ENCODE measurements at places on chromosomes 6 and 20. TPM values are rescaled to one million over a fixed set of nuclear protein-coding genes. Genes with fewer than 3 reads are reported as not detected.

DNA sequence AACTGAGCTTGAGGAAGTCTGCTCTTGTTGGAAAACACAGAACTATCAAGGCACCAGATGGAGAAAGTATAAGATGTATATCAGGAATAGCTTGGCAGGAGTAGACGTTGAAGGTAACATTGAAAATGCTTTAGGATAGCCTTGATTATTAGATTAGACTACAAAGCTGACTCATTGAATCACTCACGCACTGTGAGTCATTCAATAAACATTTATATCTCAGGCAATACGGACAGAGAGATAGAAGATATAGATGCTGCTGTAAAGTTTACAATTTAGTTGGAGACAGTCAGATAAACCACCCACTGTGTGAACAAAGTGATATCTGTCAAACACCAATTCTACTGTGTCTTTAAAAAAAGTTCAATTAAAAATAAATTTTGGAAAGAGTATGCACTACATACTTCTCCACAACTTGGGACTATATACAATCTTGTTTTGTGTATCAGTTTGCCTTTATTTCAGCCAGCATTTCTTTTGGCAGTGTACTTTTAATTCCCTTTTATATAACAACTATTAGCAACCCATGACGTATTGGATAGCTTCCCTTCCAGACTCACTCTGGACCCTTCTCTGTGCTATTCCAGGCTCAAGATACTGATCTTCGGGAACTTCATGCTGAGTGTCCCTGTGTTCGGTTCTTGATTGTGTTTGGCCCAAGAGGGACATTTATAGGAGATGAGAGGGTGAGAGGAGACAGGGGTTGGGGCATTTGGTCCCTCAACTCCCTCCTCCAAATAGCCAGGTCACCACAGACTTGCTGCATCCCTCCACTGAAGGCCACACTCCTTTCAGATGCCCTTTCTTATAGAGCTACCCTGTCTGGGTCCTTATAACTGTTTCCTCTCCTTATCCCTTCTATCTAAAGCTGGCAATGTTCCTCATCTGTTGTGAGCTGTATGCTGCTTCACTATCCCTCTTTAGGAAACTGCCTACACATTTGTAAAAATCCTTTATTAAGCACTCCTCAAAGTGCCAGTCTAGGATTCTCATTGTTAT, 176.6 kb upstream of the PTPRK start:
- no peak for DNase-seq
- no peak overlapping the region for H3K27ac ChIP-seq
- H3K36me3 ChIP-seq: no peaks in the 10 kb centered on the region
- no peaks in the 10 kb centered on the region for H3K27me3 ChIP-seq
- H3K4me1 ChIP-seq: no peaks in the 10 kb centered on the region
- H3K4me3 ChIP-seq: no peak overlapping the region

GRCh38 chr6:2766767-2767656, 1.8 kb downstream of the WRNIP1 start:
- no peaks in the 10 kb centered on the region for H3K27me3 ChIP-seq
- DNase-seq: peak; percentile 39
- H3K27ac ChIP-seq: no peak overlapping the region
- peak overlapping the region; percentile 92 for H3K4me3 ChIP-seq

DNA sequence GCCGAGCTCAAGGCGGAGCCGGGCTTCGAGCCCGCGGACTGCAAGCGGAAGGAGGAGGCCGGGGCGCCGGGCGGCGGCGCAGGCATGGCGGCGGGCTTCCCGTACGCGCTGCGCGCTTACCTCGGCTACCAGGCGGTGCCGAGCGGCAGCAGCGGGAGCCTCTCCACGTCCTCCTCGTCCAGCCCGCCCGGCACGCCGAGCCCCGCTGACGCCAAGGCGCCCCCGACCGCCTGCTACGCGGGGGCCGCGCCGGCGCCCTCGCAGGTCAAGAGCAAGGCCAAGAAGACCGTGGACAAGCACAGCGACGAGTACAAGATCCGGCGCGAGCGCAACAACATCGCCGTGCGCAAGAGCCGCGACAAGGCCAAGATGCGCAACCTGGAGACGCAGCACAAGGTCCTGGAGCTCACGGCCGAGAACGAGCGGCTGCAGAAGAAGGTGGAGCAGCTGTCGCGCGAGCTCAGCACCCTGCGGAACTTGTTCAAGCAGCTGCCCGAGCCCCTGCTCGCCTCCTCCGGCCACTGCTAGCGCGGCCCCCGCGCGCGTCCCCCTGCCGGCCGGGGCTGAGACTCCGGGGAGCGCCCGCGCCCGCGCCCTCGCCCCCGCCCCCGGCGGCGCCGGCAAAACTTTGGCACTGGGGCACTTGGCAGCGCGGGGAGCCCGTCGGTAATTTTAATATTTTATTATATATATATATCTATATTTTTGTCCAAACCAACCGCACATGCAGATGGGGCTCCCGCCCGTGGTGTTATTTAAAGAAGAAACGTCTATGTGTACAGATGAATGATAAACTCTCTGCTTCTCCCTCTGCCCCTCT, 1.1 kb downstream of the CEBPB start:
- peak; percentile 86 for DNase-seq
- H3K27ac ChIP-seq: peak overlapping the region; percentile 98
- H3K36me3 ChIP-seq: peaks cover 19% of the 10 kb centered on the region
- H3K4me3 ChIP-seq: peak overlapping the region; percentile 97

DNA sequence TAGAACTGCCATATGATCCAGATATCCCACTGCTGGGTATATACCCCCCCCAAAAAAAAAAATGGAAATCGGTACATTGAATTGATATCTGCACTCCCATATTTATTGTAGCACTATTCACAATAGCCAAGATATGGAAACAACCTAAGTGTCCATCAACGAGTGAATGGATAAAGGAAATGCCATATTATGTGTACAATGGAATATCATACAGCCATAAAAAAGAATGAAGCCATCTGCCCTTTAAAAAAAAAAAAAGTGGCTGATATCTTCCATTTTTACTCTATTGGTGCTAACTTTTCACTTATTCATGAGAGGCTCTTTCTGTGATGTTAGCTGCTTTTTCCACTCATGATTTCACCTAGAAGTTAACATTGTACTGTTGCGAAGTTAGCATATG, 156.5 kb downstream of the REV3L start:
- no peak for DNase-seq
- peaks cover 24% of the 10 kb centered on the region for H3K36me3 ChIP-seq
- no peak overlapping the region for H3K4me3 ChIP-seq
- H3K4me1 ChIP-seq: no peaks in the 10 kb centered on the region
- H3K27me3 ChIP-seq: no peaks in the 10 kb centered on the region
- H3K27ac ChIP-seq: no peak overlapping the region

DNA sequence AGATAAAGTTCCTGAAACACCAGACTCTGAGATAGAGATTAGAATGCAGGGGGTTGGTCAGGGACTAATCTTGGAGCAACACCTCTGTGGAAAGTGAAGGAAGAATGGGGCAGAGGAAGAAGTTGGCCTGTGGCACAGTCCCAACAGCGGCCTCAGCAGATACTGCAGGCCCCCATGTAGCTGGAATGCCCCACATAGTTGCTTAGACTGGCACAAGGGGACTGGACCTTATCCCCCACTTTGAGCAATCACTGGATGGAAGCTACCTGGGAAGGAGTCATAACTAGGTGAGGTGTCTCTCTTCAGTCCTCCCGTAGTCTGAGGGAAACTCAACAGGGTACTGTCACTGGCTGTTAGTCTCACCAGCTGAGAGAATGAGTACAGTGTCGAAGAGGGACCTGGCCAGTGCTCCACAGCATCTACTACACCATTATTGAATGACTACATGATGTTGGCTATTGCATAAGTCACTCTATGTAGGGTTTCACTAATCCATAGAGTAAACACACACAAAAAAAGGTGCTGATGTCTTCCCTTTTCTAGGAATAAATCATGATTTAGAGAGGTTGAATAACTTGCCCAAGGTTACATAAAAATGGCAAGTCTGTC, 47.5 kb downstream of the ADGRG6 start:
- no peak for DNase-seq
- H3K4me3 ChIP-seq: no peak overlapping the region
- no peak overlapping the region for H3K27ac ChIP-seq
- H3K27me3 ChIP-seq: no peaks in the 10 kb centered on the region
- H3K4me1 ChIP-seq: no peaks in the 10 kb centered on the region

OR2H1 gene
- not detected for total RNA-seq

GRCh38 chr20:10679269-10679668, 5.5 kb upstream of the JAG1 start:
- DNase-seq: no peak
- H3K36me3 ChIP-seq: no peaks in the 10 kb centered on the region
- H3K4me1 ChIP-seq: peaks cover 9% of the 10 kb centered on the region
- no peaks in the 10 kb centered on the region for H3K27me3 ChIP-seq
- no peak overlapping the region for H3K4me3 ChIP-seq

- DNase-seq: no peak
- no peaks in the 10 kb centered on the region for H3K4me1 ChIP-seq
- H3K4me3 ChIP-seq: no peak overlapping the region
- H3K36me3 ChIP-seq: no peaks in the 10 kb centered on the region
- no peak overlapping the region for H3K27ac ChIP-seq
Observed at GRCh38 chr6:123896869-123897268, 93.2 kb downstream of the NKAIN2 start.

DNA sequence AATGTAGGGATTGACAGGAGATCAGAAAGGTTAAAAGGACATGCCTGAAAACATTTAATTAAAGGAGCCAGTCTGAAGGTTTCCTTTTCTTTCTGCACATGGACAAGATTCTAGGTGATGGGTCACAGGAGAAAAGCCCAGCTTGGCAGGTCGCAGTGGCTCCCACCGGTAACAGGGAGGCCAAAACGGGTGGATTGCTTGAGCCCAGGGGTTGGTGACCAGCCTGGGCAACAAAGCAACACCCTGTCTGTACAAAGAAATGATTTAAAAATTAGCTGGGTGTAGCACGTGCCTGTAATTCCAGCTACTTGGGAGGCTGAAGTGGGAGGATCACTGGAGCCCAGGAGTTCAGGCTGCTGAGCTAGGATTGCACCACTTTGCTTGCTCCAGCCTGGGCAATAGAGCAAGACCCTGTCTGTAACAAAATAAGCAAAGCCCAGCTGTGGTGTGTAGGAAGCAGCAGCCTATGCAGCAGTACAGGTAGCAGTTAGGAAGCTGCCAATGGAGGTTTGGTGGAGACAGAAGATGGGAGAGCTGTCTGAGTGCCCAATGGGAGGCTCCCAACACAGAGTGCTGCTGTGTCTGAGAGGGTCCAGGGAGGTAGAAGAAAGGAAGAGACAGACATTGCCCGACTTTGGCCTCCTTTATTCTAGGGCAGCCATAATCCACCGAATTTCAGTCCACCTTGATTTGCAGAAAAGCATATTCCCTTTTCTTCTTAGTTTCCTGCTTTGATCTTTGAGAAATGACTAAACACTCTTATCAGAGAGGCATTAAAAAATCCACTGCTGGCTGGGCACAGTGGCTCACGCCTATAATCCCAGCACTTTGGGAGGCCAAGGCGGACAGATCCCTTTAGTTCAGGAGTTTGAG, 7.1 kb upstream of the AP5S1 start:
- peak; percentile 41 for DNase-seq
- H3K27me3 ChIP-seq: no peaks in the 10 kb centered on the region
- H3K27ac ChIP-seq: peak overlapping the region; percentile 99
- no peaks in the 10 kb centered on the region for H3K36me3 ChIP-seq

TSPO2 gene
- total RNA-seq: not detected

- H3K4me3 ChIP-seq: no peak overlapping the region
- DNase-seq: no peak
- H3K27me3 ChIP-seq: no peaks in the 10 kb centered on the region
- H3K27ac ChIP-seq: no peak overlapping the region
- H3K36me3 ChIP-seq: no peaks in the 10 kb centered on the region
- no peaks in the 10 kb centered on the region for H3K4me1 ChIP-seq
Observed at GRCh38 chr6:29816030-29816429, 11.6 kb upstream of the HLA-G start.

DNA sequence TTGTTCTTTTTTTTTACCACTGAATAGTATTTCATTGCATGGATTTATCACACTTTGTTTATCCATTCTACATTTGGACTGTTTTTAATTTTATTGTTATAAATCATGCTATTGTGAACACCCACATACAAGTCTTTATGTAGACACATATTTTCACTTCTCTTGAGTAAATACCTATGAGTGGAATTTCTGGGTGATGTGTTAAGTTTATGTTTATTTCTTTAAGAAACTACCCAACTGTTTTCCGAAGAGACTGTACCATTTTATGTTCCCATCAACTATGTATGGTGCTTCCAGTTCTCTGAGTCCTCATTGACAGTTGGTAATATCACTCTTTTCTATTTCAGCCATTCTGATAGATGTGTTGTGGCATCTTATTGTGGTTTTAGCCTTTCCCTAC, 54.0 kb downstream of the RIN2 start:
- no peak for DNase-seq
- H3K27ac ChIP-seq: no peak overlapping the region
- H3K4me1 ChIP-seq: peaks cover 13% of the 10 kb centered on the region
- H3K4me3 ChIP-seq: no peak overlapping the region
- no peaks in the 10 kb centered on the region for H3K27me3 ChIP-seq

DNA sequence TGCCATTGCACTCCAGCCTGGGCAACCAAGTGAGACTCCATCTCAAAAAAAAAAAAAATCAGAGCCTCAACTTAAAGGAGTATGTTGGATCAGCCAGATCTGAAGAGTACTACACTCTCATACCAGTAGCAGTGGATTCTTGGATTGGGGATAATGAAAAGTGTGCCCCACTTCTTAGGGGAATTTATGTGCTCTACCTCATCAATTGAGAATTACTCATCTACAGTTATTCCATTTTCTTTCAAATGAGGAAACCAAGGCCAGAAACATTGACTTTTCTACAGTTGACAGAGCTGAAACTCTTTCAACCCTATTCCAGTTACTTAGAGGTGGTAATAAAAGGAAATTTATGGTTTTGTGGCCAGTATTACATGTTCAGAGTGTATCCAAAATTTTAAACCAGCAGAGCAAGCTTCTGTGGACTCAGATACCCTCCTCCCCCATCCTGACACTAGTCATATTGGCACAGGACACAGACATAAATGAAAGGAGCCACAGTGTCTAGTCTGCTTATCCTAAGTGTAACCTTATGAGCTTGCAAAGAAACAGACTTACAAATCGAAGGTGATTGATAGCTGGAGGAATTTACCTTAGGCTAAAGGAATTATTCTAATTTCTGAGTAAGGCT, 51.2 kb downstream of the ORC3 start:
- H3K36me3 ChIP-seq: no peaks in the 10 kb centered on the region
- H3K27ac ChIP-seq: no peak overlapping the region
- no peaks in the 10 kb centered on the region for H3K27me3 ChIP-seq
- H3K4me3 ChIP-seq: no peak overlapping the region
- no peaks in the 10 kb centered on the region for H3K4me1 ChIP-seq
- no peak for DNase-seq
